SJCRH30 (cell line): ENCODE measurements at places on chromosomes 1 and 21. TPM values are rescaled to one million over a fixed set of nuclear protein-coding genes. Genes with fewer than 3 reads are reported as not detected.

GRCh38 chr1:117683571-117684285 lies 77.9 kb downstream of the TENT5C start:
- peak; percentile 74 for DNase-seq

- DNase-seq = no peak
These were observed 88.1 kb upstream of the JAK1 start for GRCh38 chr1:65054481-65054880.

DNA sequence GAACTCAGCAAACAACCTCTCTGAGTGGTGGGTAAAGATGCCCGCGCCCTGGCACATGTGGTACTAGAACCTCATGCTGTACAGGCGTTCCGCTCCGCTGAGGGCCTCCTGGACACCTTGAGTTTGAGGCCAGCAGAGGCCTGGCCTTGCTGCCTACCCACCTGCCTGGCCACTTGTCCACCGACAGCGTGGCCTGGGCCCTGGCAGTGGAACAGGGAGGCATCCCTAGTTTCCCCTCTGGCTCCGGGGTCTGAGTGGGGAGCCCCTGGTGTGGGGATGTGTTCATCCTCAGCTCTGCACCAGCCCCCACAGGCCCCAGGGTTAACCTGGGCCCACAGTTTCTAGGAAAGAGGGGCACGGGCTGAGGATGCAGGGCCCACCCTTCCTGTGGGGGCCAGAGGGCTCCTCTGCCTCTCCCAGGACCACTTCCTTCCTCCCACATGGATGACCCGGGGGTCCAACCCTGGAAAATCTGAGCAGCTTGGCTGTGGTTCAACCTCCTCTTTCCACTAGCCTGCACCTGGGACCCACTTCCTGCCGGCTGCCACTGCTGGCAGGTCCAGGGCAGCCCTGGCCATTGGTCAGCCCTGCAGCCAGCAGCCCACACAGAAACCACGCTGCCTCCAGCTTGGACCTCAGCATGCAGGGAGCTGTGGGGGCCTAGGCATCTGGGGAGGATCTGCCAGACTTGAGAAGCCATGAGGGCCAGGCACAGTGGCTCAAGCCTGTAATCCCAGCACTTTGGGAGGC lies 53.3 kb upstream of the COL18A1 start:
- DNase-seq = no peak

DNA sequence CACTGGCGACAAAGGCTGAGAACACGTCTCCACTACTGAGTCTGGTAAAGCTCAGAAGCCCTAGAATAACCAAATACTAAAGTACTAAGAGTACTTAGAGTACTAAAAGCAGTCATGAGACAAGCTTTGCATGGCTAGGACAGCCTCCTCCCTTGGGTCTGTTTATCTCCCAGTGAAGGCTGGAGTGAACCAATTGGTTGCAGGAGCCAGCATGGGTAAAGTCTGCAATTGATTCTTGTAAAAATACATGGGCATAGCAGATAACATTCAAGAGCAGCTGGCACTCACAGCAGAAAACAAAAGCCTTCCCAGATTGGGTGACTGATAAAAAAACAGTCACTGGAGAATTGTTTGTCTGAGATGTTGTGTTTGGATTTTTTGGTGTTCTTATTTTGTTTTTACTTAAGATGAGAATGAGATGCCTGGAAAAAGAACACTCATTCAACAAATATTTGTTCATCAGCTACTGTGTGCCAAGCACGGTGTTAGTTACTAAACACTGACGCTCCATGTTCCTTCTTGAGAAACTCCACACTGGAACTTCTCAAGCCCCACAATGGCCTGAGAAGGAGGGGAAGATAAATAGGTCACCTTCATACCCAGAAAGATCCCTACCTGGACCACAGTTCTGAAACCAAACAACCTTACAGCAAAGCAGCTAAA lies 3.7 kb downstream of the IRF6 start:
- DNase-seq = no peak

DNA sequence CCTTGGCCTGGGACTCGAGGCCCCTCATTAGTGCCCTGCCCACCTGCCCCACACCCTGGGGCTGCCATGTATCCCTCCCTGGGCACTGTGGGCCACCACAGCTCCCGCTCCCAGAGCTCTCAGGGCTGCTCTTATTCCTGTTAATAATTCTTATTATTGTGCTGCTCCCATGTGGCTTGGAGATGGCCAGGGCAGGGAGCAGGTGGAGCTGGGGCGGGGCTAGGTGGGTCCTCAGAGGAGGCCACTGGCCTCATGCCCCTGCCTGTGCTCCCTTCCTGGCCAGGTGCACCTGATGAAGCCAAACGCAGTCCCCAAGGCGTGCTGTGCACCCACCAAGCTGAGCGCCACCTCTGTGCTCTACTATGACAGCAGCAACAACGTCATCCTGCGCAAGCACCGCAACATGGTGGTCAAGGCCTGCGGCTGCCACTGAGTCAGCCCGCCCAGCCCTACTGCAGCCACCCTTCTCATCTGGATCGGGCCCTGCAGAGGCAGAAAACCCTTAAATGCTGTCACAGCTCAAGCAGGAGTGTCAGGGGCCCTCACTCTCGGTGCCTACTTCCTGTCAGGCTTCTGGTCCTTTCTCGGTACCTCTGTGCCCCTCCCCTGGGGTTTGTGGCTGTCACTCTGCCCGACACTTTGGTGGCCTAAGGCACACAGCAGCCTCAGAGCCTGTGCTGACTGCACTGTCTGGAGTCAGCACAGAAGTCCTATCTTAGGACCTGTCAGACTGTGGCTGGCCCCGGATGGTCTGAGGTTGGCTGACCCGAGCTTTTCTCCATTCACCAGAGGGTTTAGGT lies 34.1 kb downstream of the BMP8A start:
- no peak for DNase-seq

GRCh38 chr1:38114241-38115026 lies 67.8 kb upstream of the POU3F1 start:
- no peak for DNase-seq

DNA sequence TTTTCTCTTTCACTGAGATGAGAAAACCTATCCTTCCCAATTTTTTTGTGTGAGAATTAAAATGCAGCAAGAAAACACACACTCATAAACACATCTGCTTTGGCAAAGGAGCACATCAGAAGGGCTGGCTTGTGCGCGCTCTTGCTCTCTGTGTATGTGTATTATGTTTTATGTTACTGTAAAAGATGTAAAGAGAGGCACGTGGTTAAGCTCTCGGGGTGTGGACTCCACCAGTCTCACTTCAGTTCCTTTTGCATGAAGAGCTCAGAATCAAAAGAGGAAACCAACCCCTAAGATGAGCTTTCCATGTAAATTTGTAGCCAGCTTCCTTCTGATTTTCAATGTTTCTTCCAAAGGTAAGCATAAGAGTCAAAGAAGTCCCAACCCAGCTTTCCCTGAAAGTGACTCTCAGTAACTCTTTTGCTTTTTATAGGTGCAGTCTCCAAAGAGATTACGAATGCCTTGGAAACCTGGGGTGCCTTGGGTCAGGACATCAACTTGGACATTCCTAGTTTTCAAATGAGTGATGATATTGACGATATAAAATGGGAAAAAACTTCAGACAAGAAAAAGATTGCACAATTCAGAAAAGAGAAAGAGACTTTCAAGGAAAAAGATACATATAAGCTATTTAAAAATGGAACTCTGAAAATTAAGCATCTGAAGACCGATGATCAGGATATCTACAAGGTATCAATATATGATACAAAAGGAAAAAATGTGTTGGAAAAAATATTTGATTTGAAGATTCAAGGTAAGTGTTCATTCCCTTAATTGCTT lies at the start of gene CD2:
Gene CD2 (plus strand): TSS at position 233 of the 780 bp plus-strand sequence. CDS start 63 bp downstream, at position 296.
- DNase-seq = no peak

- peak; percentile 44 for DNase-seq
These were observed 2.8 kb downstream of the MAN1A2 start for GRCh38 chr1:117370071-117370470.

DNA sequence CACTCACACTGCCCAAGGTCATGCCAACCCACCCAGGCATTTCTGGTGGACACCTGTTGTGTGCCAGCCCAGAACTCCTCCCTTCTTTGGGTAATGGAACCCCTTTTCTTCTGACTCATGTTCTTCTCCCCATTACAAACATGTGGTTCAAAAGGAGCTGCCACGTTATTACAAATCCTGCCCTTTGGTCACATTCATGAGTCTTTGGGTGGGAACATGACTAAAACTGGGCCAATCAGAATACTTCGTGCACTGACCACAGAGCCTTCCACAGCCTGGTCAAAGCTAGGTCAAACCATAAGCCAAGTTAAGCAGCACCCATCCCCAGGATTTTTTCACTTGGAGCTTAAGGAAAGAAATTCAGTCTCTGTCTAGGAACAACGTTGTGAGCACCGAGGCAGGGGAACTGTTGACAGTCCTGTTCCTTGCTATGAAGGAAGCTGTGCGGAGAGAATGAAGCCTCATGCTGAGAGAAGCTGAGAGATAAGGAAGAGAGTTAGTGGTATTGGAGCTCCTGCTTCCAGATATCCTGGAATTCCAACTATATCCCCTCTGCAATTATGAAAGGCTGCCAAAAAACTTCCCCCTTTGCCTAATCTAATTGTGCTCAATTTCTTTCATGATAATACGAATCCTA lies 46.8 kb upstream of the DIPK1A start:
- peak; percentile 20 for DNase-seq

DNA sequence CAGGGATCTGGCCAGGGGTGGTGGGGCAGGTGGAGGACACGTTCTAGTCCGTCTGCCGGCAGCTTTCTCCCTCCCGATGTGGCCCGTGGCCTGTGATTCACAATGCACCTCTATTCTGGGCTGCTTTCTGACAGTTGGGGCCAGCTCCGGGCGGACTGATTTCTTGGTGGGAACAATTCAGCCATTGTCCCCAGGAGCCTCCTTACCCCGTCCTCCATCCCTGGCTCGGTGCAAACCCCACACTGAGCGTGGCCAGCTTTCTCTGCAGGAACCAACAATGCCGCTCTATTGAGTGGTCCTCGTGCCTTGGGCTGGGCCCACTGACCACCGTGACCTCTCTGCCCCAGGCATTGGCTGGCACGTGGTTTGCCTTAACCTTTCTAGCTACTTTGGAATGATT lies 29.7 kb downstream of the PADI2 start:
- DNase-seq = peak; percentile 80

DNA sequence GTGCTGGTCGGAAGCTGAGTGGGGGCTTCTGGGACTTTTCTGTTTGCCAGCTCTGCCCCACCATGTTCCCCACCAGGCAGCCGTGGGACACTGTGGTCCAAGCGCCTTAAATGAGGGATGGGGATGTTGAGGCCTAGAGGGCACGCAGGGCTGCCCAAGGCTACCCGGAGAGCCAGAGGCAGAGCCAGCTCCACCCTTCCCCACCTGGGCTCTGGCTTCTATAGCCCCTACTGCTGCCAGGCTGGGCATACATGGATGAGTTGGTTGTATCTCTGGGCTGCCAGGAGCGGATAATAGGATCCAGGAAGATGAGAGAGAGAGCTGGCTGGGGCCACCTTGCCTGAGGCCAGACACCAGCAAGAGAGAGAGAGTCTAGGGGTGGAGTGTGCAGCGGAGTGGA lies 49.4 kb downstream of the PTPRU start:
- no peak for DNase-seq

DNA sequence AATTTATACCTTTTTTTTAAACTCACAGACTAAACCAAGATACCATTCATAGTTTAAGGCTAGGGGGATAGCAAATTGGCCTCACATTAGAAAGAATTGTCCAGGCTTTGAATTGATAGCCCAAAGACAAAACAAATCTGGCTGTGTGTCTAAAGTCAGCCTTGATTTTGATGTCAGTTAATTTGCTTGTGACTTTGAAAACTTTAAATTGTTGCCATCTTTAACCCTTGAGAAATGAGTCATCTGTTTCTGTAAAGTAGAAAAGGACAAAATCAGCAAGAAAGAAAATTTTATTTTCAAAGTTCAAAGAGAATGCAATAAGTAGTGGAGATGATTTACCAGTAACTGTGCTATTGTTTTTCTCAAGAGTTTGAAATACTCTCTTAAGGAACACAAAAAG lies 184.5 kb downstream of the RGS7 start:
- no peak for DNase-seq

LAMC1 gene
- 122 and 123 TPM in 2 replicates for total RNA-seq

DNA sequence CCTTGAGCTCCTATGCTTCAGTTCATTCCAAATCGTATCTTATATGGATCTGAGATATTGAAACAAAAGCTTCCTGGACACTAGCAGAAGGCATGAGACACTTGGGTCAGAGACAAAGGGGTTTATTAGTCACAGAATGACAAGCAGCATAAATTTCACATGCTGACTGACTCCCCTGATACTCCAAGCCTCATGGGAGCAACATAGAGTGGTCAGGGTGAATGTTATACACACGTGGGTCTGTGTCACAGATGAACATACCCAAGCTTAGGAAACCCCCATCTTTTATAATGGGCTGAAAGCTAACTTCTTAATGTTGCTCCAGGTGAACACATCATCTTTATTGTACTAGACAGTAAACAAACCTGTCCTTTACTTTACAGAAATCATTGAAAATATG lies 599.9 kb upstream of the RGS18 start:
- DNase-seq = no peak

DNA sequence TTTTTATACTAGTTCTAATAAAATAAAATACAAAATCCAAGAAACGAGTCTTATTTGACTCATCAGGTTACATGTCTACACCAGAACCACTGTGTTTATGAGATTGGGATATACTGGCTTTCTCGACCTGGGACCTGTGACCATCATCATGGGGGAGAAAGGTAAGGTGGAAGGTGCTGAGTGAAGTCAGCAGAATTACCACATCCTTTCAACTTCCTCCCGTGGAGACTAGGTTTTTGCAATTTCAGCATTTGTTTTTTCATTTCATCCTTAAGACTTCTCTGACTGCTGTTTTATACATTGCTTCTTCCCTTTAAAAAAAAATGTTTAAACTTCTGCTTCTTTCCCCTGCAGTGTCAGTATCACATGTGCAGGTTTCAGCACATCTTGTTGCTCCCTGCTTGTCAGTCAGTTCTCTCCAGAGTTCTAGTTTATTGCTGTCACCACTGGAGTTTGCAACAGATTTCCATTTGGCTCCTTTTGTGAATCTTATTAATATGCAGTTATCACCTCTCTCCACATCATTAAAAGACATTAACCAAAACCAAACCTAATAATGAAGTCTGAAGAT lies 60.4 kb upstream of the HAO2 start:
- DNase-seq = no peak

GRCh38 chr1:152761609-152762213 lies 3.9 kb downstream of the KPRP start:
- no peak for DNase-seq

GRCh38 chr1:222994511-222995235 lies 148.4 kb downstream of the TLR5 start:
- no peak for DNase-seq

- peak; percentile 92 for DNase-seq
These were observed 98.2 kb downstream of the EPHB2 start for GRCh38 chr1:22808676-22809483.

DNA sequence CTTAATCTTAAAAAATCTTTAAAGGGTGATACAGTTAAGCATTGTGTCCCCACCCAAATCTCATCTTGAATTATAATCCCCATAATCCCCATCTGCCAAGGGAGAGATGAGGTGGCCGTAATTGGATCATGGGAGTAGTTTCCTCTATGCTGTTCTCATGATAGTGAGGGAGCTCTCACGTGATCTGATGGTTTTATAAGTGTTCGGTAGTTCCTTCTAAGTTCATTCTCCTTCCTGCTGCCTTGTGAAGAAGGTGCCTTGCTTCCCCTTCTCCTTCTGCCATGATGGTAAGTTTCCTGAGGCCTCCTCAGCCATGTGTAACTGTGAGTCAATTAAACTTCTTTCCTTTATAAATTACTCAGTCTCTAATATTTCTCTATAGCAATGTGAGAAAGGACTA lies 10.7 kb downstream of the DHRS3 start:
- DNase-seq = no peak

CHI3L2 gene
- total RNA-seq = 0.53 and 1.6 TPM in 2 replicates
